ENCODE measurements at places on chromosomes 16 and 17.

- DNase-seq: no peak
Measured at GRCh38 chr17:27954548-27955495, 61.7 kb upstream of the LYRM9 start.

GRCh38 chr17:78915872-78916632 is 9.1 kb downstream of the TIMP2 start:
- DNase-seq: no peak

- DNase-seq: no peak
Measured at GRCh38 chr16:10833271-10833670, 14.7 kb upstream of the TVP23A start.

DNA sequence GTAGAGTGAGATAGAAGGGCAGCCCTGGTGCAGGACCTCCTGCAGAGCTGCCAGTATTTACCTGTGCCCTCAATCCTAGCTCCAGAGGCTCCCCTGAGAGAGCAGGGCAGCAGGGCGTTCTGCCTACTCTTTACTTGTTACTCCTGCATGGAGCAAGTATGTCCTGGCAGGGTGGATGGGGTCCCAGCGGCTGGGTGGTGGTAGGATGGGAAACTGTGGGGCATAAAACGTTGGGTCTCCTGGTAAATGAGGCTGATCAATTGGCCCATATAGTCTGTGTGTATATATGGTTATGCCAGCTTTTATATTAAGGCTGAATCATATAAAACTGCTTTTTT is 192.0 kb downstream of the NTN1 start:
- DNase-seq: no peak

DNA sequence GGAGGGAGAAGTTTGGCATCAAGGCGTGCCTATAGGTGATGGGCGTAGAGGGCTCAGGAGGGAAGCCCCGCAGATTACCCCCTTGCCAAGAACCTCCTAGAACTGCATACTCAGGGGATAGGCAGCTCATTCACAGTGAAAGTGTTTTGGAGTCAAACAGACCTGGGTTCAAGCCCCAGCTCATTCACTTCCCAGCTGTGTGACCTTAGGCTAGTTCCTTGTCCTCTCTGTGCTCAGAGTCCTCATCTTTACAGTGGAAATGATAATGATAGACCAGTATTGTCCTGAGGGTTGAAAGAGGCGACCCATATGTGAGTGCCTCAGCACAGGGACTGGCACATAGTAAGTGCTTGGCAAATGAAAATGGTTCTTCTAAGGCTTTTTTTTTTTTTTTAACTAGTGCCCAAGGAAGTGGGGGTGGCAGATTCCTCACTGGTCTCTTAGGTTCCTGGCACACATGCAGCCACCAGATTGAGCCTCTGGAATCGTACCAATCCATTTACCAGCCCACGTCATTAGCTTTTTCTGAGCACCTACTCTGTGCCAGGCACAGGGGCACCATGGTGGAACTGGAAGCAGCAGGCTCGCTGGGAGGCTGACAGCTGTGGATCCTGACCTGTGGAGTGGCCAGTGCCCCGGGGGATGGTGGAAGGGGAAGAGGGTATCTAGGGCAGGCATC is 75.8 kb downstream of the SREBF1 start:
- no peak for DNase-seq

DNA sequence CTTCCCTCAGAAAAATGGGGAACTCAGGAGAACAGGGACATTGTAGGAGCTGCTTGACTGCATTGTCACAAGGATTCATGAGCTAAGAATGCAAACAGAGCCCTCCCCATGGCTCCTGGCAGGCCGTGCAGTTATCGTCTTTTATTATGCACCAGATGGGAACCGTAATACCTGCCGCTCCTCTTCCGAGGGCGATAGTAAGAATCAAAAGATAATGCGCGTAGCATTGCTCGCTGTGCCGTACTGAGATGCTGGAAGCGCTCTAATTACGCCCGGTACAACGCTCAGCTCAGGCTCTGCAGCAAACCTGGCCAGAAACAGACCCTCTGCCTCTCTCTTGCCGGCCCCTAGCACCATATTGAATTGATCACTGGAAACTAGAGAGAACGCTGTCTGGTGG is 87.1 kb upstream of the PLCG2 start:
- DNase-seq: no peak

DNA sequence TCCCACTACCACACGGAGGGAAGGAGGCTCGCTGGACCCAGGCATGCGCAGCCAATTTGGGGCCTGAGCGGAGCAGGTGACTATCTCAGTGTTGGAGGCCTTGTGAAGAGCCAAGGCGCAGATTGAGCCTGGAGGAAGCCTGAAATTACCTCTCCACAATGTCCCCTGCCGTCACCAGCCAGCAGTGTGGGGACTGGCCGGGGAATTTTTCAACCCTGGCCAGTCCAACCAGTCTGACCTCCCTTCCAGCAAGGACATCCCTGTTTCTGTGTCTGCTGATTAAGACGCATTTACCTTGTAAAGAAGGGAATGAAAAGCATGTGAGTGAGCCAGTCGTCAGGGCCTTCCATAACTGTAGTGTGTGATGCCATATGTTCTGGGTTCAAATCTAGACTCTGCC is 198.1 kb upstream of the IRX3 start:
- no peak for DNase-seq

DNA sequence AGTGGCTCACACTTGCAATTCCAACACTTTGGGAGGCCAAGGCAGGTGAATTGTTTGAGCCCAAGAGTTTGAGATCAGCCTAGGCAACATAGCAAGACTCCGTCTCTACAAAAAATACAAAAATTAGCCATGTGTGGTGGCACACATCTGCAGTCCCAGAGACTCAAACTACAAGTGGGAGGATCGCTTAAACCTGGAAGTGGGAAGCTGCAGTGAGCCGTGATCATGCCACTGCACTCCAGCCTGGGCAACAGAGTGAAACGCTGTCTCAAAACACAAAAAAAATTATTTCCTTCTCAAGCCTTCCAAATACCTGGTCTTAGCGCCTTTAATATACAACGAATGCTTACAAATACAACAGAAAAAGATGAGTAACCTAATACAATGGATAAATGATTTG is 19.7 kb upstream of the CBX2 start:
- DNase-seq: no peak

Measured in NCI-H2029 (cell line).